ENCODE measurements at places on chromosomes 7 and 10.

- no peak for DNase-seq
These were observed 37.7 kb downstream of the RABGEF1 start for GRCh38 chr7:66778201-66778600.

DNA sequence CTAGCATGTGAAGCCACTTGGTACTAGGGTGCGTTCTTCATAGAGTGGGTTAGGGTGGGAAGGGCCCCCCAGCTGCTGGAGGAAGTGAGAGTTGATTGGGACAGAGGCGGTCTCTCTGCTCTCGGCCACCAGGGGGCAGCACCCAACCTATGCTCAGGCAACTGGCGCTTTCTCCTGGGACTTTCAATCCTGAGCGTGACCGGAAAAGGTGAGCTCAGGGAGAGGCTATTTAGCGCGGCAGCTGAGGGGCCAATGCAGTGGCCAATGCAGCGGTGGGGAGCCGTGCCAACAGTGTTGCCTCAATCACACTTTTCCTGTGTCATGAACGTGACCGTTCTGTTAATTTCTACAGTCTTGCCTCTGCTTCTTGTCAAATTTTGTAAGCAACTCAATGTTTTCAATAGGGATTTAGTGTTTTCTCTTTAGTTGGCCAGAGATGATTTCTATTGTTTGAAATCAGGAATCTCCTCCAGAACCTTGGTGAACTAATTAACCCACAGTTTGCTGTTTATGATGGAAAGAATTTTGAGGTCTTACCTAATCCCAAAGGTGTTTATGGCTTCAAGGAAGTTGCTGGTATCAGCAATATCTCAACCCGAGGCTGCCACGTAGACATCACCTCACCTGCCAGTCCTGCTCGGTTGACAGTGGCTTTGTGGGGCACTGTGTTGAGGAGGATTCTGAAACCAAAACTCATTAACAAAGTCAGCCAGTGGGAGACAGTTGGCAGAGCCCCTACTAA is 67.9 kb upstream of the PDZD8 start:
- DNase-seq = peak; percentile 41

DNA sequence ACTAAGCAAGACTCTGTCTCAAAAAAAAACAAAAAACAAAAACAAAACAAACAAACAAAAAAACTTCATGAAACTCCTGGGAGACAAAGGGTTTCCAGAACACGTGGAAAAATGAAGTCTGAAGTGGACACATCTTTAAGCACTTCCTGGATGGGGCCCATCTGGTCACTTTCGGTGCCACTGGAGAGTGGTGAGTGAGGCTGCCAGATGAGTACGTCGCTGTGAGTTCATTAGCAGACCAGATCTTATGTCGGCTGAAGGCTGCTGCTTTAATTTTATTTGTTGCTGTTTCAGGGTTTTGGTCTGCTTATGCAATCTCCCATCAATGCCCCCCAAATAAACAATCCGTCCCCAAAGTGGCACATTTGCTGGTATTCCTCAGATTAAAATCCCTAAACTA is 64.4 kb downstream of the NPTX2 start:
- no peak for DNase-seq

DNA sequence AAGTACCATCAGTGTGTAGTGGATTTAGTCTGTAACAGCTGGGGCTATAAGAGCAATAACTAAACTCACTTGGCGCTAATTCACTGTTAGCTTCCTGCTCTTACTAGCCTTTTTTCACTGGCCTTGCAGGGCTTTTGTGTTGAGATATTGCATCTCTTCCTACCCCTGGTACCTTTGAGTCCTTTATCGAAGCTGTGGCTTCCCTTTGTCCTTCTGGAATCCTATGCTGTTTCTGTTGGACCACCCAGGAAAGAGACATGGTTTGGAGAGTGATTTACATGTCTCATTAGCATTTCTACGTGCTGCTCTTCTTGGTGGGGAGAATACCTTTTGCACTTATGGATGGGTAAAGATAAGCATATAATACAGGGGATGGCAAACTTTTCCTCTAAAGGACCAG is 103.8 kb downstream of the MLLT10 start:
- DNase-seq = no peak

DNA sequence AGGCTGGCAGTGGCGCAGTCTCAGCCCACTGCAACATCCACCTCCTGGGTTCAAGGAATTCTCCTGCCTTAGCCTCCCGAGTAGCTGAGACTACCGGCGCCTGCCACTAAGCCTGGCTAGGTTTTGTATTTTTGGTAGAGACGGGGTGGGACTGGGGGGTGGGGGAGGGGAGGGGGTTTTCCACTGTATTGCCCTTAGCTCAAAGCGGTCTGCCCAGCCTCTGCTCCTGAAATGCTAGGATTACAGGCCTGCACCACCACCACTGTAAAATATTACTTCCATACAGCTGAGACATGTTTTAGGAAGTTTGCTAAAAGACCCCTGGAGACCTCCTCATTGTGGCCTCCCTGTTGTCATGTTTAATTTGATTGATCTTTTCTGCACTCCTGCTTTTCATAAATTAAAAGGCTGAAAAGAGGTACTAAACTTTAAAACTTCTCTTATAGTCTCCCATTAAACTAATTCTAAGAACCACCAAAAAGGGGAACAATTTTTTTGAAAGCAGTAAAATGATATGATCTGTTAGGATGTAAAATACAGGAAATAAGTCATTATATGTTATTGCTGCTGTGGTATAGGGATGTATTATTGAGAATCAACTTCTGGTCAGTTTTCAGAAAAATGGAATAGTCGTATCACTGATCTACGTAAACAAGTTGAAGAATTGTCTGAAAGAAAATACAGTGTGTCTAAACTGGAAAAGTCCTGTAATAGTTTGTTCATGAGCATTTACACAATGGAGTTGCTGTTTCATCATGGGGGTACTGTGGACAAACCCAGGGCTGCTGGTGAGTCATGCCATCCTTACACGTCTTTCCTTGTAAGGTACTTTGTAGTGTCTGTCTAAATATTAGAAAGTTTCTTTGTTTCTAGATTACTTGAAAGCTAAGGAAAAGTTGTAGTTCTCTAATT is 72.9 kb upstream of the TMEM248 start:
- DNase-seq = no peak

GRCh38 chr7:4211261-4211660 is 470.8 kb upstream of the FOXK1 start:
- DNase-seq = no peak

GRCh38 chr7:112064627-112065385 is 141.4 kb downstream of the DOCK4 start:
- DNase-seq = no peak

- no peak for DNase-seq
These were observed 164.3 kb upstream of the PODXL start for GRCh38 chr7:131720703-131721102.

DNA sequence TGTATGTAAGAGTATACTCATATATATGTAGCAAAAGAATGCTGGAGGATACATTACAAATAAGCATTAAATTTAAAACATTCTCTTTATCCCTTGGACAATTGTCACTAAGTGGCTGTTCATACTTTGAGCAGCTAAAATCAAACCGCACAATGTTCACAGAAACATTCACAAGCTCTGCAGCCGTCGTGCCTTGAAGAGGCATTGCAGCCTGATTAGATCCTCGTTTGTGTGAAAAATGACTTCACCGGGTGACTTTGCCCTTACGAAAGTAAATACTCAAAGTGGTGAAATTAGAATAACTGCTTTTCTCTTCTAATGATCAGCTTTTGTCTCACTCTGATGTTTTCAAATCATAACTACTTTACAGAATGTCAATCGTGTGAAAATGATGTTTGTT is 319.0 kb downstream of the GFRA1 start:
- DNase-seq = no peak

DNA sequence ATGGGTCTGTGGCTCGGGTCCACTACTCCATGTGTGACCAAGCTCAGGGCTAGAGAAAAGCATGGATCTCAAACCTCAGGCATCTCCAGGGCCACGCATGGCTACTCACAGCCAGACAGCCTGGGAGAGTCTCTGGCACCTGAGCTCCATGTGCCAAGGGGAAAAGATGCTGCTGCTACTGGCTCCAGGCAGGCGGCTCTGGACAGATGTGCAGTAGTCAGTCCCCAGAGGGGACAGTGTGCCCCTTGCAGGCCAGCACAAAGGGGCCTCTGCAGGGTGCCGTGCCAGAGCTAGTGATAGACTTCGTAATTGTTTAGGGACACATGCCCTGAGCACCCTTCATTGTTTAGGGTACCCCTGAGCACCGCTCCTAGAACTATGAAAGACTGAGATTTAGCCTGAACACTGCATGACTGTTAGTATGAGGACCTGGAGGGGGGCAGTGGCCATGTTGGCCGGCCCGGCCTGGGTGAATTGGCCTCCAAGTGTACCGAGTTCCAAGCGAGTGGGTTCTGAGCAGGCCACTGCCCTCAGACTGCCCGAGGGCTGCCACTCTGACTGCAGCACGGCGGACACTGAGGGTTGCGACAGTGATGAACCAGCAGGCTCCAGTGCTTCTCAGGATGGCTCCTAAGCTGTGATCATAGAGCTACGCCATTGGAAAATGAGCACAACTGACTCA is 80.7 kb downstream of the TCERG1L start:
- DNase-seq = no peak
